ENCODE measurements at places on chromosomes 3 and 15.

DNA sequence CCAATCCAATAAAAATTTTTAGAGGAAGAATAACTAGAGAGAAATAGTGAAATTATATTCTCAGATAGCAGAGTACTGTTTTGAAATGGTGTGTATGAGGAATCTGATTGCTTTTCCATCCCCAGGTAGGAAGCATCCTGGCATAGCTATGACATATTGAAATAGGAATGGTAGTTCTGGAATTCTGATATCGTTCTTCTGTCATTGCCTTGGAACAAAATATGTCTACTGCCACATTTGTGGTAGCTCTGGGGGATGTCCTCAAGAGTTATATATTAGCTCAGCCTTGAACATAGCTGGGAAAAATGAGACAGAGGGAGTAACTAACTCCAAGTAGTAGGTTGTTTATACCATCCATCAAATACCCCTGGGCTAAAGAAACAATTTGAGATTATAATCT is 950.7 kb downstream of the MCTP2 start:
- no peak for DNase-seq

DNA sequence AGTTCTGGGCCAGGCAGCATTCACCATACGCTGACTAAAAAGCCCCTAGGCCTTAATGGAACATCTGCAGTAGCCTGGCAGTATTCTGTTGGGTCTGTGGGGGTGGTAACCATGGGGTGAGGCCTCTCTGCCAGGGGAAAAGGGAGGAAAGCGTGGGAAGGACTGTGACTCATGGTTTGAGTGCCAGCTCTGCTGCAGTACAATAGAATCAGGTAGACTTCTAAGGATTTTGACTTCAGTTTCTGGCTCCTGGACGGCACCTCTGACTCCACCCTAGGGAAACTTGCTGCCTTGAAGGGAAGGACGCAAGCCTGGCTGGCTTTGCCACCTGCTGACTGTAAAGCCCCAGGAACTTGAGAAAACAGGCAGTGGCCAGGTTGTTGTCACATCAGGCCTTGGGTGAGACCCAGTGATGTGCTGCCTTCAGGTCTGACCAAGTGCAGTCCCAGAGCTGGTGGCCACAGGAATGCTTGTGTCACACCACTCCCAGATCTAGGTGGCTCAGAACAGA is 148.6 kb downstream of the SUCNR1 start:
- DNase-seq, result no peak

DNA sequence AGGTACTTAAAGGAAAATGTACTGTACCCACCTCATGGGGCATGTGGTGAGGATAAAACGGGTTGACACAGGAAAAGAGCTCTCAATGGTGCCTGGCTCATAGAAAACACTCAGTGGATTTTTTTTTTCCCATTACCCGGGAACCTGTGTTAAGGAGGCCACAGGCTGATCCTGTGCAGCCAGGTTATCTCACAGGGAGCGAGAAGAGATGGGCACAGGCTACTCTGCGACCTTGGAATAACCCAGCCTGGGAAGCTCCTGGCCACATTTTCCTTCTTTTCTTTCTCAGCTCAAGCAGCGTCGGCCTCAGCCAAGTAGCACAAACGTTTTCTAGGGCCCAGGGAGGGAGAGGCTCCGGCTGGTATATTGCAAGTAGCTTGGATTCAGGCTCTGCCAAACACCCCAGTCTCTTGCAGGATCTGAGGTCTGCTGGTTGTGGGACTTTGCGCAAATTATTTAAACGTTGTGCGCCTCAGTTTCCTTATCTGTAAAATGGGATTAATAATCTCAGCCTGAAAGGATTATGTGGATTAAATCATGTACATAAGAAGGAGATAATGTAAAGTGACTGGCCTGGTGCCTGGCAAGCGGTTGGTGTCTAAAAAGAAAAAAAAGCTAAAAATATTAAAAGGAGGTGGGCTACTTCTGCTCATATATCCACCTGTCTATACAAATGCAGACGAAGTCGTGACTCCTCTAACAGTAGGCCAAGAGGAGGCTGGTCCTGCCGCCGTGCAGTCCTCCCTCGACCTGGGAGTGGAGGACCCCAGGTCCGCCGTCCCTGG is 2.2 kb downstream of the FURIN start:
- no peak for DNase-seq

DNA sequence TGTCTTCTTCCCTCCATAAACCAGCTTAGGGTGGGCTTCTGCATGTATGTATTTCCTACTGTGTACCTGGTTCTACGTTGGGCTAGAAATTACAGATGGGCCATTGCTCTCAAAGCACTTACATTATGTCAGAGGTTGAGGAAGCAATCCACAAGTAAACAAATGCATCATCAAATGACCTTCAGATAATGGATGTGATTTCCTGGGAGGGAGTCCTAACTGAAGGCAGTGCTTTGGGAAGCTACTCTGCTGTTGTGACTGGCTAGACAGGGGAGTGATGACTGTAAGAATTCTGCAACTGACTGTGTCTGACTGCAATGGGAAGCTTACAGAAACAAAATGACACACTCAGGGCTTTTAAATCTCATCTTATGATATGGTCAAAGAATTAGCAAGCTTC is 71.0 kb upstream of the PRR23E start:
- DNase-seq, result no peak

- DNase-seq, result no peak
Observed at GRCh38 chr3:39533226-39533625, 65.7 kb downstream of the MOBP start.

GRCh38 chr3:185717121-185717520 is 107.7 kb downstream of the IGF2BP2 start:
- no peak for DNase-seq

DNA sequence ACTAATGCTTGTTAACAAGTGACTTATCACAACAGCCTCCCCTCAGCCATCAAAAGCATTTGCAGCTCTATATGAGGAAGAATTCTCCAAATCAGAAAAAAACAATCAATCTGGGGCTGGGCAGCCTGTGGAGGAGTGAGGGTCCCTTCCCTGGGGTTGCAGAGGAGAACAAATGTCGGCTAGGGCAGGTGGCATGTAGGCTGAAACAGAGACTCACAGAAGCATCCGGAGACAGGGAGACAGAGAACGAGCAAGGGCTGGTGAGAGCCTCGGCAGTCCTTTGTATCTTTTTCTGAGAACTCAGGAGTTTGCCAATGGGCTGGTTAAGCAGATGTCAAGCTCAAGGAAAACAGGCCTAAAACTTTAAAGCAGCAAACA is 15.8 kb downstream of the ITGA11 start:
- DNase-seq, result no peak

DNA sequence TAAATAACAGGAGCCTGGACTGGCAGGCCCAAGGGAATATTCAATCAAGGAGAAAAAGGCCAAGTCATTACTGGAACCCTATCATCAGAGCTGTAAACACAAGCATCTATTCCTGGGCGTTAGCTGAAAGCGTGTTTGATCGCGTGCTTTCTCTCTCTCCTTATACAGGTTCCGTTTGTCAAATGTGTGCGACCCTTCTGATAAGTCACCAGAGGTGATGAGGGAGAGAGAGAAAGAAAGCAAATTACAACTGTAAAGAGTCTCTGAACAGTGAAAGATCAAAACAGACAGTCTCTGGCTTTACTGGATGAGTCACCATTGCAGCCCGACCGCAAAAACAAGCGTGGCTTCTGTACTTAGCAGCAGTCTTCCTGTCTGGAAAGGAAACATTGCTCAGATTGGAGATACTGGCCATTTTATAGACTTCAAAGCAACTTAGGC is 39.5 kb upstream of the TPRG1 start:
- peak; percentile 57 for DNase-seq

DNA sequence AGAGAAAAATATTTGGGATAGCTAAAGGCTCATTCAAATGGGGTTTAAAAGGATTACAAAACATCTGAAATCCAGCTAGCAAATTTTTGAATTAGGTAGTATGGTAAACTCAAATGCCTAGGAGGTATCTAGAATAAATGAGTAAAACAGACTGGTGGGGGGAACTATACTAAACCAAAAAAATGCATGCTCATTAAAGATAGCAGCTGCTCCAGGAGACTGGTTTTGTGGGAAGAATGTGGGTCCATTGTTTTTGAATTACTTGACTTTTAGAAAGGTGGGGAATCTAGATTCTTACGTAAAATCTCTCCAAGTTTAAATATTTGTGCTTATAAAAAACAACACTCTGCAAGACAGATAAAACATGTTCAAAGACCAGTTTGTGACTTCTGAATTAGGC is 73.8 kb downstream of the LEKR1 start:
- no peak for DNase-seq

DNA sequence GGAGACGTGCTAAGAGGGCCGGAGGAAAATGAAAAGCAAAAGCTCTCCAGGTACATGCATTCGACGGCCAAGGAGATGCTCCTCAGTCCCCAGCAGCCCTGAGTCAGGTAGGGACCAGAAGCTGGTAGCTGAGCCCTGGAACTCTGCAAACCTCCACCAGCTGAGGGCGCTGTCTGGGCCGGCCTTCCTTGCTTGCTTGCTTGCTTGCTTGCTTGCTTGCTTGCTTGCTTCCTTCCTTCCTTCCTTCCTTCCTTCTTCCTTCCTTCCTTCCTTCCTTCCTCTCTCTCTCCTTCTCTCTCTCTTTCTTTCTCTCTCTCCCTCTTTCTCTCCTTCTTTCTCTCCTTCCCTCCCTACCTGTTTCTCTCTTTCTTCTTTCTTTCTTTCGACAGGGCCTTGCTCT is 94.6 kb upstream of the RASGRF1 start:
- no peak for DNase-seq

DNA sequence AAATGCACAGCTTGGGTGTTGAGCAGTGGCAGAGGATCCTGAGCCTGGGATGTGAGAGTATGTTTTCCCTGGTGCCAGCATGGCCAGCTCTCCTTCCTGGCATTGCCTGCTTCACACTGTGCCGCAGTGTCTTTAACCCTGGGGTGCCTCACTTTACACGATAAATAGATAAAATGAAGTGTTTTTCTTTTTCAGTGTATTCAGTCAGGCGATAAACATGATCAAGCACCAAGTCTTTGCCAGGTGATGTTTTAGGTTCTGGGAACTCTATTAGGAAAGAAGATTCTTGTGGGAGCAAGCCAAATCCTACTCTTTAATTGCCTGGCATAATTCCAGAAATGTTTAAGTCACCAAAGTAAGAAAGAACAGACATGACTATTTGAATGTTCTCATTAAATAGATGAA is 14.0 kb downstream of the ABHD6 start:
- DNase-seq, result no peak

DNA sequence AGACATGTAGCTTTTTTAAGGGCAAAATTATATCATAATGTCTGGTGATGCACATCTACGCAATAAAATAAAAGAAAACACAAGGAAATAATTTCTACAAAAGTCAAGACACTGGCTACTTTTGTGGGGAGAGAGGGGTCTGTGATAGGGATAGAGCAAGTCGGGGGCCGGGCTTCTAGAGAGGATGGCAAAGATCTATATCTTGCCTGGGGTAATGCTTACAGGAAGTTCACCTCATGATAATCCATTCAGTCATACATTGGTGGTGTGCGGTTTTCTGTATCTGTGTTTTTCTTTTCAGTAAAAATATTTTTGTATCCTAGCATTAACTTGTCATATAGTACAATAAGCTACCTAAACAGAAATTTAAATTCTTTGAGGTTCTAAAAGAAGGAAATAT is 178.8 kb downstream of the ARRDC4 start:
- DNase-seq, result no peak

- no peak for DNase-seq
Observed at GRCh38 chr15:78873793-78874765, 1.4 kb downstream of the MORF4L1 start.

GRCh38 chr15:25250011-25250596 is 188.7 kb downstream of the UBE3A start:
- DNase-seq, result no peak

- DNase-seq, result peak; percentile 36
Observed at GRCh38 chr15:72722071-72722696, 36.2 kb downstream of the BBS4 start.

DNA sequence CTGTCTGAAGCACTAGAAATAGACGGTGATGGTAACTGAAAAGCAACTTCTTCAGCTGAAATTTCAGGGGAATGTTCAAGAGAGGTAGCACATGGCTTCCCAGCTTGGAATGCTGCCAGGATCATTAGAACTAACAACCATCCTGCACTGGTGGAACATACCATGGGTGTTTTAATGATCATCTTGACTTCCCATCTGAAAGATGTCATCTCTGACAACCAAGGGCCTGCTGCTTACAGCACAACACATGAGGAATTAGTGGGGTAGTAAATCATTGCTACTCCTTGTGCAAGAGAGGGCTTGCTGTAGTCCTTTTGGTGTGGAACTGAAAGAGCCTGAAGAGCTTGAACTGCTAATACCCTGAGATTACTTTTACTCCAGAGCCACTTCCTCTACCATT is 853.7 kb downstream of the MCTP2 start:
- DNase-seq, result no peak

- no peak for DNase-seq
Observed at GRCh38 chr3:126962756-126963155, 20.2 kb upstream of the PLXNA1 start.

GRCh38 chr3:149118724-149119123 is 10.7 kb upstream of the HPS3 start:
- no peak for DNase-seq

Data from activated CD4-positive, CD25-positive, alpha-beta regulatory T cell (primary cell).